Activated effector memory CD4-positive, alpha-beta T cell treated with Interleukin-2 at 50 U/mL for 16 hours (primary cell): ENCODE measurements at places on chromosomes 2 and 18.

GRCh38 chr2:136764452-136765255 is 691 bp upstream of the THSD7B start:
- DNase-seq: no peak

GRCh38 chr2:235406430-235406829 is 87.4 kb upstream of the AGAP1 start:
- DNase-seq: no peak

DNA sequence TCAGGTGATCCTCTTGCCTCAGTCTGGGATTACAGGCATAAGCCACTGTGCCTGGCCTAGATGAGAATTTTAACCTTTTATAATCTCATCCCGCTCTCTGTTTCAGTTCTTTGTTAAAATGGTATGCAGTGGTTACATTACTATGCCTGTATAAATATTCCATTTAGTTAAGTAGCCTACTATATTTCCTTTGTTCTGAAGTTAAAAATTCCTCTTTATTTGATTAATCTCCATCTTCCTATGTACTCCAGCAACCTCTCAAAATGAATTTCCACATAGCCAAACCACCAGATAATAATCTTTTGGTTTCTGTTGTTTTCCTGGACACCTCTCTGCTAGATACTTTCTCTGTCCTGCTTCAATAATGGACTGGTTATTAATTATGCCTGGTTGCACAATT is 15.8 kb downstream of the RAB10 start:
- DNase-seq: no peak

- peak; percentile 64 for DNase-seq
These were observed 7.7 kb upstream of the COL6A3 start for GRCh38 chr2:237421542-237422116.

- no peak for DNase-seq
These were observed 1.3 kb downstream of the MAPRE2 start for GRCh38 chr18:35042389-35043071.

GRCh38 chr2:99297994-99298393 is 3.0 kb downstream of the LYG1 start:
- DNase-seq: no peak

DNA sequence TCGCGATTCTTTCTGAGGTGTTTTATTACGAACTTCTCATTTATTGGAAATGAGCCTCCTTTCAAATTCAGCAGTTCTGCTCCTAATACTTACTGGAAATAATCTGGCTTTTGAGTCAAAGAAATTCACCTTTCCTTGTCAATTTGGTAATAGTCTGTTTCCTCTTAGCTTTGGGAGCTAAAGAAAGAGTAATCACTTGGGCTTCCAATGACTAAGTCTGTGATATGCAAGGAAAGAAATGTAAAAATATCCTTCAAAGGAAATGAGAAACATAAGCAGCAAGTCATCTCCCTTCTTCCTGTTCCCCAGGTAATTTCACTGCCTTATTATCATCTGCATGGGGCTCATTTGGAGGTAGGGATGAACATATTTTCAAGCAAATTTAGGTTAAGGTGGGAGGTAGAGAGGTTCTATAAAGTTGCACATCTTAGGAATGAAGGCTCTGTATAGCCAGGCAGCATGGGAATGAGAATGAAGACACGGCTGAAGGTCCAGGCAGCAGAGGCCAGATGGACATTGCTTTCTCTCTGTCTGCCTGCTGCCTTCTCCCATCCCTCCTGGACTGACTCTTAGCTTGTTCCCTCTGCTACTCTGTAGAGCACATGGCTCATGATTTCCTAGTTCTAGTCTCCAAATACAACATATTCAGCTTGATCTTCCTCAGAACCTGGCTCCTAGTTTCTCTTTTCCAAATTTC is 1.0 kb downstream of the SPP2 start:
- no peak for DNase-seq

GRCh38 chr2:194566907-194567660 is 1089.9 kb upstream of the SLC39A10 start:
- DNase-seq: no peak

DNA sequence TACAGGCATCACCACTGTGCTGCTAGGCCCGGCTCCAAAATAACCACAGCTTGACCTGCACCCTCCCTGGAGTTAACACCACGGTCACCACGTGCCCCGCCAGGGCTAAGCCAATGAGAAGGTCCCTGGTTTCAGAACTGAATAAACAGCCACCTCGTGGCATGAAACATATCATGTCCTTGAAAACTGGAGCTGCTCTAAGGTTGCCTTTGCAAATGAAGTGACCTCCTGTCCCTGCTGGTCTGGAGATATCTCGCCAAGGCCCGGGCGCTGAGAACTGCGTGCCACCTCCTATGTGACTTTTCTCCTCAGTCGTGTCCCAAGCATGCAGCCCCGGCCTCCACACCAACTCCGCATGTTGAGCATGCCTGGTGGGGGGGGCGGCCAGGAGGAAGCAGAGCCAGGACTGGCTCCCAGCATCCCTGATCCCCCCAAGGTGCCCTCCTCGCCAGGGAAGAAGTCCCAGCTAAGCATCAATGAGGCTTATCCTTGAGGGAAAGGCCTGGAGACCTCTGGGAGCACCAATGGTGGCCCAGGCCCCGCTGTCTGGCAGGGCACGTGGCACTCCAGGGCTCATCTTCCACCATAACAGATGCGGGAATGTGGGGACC is 16.3 kb upstream of the KCNG2 start:
- no peak for DNase-seq

DNA sequence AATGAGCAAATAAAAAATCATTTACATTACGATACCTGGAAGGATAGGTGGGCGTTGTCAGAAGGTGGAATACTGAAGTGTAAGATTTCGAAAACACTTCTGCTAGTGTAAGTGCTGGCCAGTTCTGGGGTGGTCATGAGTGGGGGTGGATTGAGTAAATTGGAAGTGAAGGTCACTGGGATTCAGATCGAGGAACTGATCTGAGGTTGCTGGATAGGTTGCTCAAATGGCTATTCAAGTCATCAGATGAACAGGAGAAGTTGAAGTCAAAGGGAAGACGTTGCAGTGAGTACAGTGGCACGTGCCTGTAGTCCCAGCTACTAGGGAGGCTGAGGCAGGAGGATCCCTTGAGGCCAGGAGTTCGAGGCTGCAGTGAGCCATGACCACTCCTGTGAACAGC is 95.7 kb downstream of the MALT1 start:
- no peak for DNase-seq

DNA sequence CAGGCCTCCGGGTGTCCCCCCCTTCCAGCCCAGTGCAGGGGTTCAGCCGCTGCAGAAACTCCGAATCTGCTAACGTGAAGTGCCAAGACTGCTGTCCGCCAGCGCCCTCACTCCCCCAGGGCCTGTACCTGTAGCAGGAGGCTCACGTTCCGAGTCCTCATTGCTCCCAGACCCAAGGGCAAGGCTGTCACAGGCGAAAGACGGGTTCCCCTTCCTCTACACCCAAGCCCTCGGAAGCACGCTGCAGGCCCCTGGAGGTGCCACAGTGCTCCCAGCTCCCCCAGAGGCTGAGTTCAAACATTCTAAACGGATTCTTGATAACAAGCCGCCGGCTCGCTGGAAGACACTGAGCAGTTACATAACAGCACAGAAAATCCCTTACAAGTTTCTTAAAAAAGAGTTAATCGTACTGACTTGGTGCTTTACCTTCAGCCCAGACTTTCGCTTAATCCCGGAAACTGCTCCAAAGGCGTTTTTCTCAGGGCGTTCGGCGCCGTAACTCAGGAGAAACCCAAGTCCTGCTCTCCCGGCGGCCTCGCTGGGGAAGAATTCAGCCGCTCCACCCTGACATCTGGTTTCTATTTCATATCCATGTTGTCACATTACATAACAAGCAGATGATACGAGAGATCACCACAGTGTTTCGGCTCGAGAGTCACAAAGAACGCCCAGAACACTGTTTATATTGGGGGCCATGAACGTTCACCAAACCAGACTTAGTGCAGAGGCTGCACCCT is 92.0 kb downstream of the HDAC4 start:
- no peak for DNase-seq

GRCh38 chr2:12769492-12770105 is 52.9 kb downstream of the TRIB2 start:
- no peak for DNase-seq

DNA sequence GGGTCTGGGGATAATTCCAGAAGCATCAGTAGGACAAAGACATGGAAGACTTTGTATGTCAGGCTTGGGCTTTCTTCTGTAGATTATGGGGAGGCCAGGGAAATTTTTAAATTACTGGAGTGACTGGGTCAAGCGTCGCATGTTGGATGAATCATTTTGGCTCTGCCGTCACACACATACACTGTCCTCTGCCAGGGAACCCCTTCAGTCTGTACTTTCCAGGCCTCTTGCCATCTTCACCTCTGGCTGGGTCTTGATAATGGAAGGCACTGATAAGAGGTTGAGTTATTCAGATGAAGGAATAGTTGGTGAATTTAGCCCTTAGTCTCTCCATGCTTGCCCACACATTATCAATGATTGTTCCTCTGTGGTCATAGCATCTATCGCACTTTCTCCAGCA is 895.1 kb upstream of the CELF4 start:
- no peak for DNase-seq

DNA sequence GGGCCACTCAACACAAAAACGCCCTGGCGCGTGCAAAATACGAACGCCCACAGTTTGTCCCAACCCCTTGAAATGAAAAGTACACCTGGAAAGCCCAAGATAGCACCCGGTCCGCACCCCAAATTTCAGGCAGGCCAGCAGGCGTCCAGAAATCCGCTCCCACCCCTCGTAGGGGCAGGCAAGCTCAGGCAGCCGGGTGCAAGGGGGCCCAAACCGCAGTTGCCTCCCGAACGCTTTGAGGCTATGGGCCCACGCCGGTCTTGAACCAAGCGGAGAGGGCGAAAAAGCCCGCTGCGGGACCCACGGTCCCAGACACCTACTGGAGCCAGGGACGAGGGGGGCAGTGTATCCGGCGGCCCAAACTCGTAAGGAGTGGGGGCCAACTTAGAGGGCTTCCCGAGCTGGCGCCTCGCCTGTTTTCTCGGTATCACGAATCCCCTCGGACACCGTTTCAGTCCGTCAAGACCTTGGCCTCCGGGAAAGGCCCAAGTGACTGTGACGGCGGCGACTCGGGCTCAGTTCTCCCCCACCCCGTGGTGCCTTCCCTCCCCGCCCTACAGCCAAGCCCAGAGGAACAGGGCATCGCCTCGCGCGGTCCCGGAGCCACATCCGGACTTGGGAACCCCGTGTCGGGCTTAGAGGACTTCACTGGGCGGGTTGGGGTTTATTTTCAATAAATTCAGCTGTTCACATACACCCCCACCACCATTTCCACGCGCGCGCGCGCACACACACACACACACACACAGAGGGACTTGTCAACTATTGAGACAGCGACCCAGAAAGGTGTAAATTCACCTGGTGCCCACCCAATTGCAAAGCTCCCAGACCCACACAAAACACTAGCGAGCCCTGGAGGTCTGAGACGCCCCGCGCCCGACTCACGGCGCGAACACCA is 6.2 kb upstream of the SATB2 start:
- DNase-seq: no peak
